Right atrium auricular region (tissue), 2 donors: ENCODE measurements at places on chromosomes 7 and 10. TPM values are rescaled to one million over a fixed set of nuclear protein-coding genes. Genes with fewer than 3 reads are reported as not detected.

DNA sequence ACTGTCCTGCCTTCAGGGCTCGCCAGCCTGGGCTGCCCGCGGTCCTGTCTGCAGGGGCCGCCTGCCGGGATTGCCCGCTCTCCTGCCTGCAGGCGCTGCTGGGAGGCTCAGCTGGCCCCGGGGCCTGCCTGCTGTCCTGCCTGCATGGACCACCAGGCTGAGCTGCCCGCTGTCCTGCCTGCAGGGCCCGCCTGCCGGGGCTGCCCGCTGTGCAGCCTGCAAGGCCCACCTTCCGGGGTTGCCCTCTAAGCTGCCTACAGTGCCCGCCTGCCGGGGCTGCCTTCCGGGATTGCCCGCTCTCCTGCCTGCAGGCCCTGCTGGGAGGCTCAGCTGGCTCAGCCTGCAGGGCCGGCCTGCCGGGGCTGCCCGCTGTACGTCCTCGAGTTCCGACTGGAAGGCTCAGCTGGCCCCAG lies 164.4 kb downstream of the GLRX3 start:
- H3K4me3 ChIP-seq, result peak overlapping the region; percentile 14
- no peak overlapping the region for H3K27ac ChIP-seq
- no peaks in the 10 kb centered on the region for H3K27me3 ChIP-seq
- no peaks in the 10 kb centered on the region for H3K36me3 ChIP-seq

- H3K4me1 ChIP-seq, result peaks cover 27% of the 10 kb centered on the region
- H3K27ac ChIP-seq, result no peak overlapping the region
- H3K36me3 ChIP-seq, result no peaks in the 10 kb centered on the region
- no peaks in the 10 kb centered on the region for H3K27me3 ChIP-seq
- no peak for DNase-seq
These were observed 38.4 kb downstream of the ANK3 start for GRCh38 chr10:60351191-60351853.

PLAC9 gene
- total RNA-seq, result 36.3 TPM

- H3K4me3 ChIP-seq, result no peak overlapping the region
- no peaks in the 10 kb centered on the region for H3K27me3 ChIP-seq
- H3K27ac ChIP-seq, result no peak overlapping the region
- no peaks in the 10 kb centered on the region for H3K36me3 ChIP-seq
- no peak for DNase-seq
These were observed 14.4 kb upstream of the YWHAG start for GRCh38 chr7:76372984-76373833.

DNA sequence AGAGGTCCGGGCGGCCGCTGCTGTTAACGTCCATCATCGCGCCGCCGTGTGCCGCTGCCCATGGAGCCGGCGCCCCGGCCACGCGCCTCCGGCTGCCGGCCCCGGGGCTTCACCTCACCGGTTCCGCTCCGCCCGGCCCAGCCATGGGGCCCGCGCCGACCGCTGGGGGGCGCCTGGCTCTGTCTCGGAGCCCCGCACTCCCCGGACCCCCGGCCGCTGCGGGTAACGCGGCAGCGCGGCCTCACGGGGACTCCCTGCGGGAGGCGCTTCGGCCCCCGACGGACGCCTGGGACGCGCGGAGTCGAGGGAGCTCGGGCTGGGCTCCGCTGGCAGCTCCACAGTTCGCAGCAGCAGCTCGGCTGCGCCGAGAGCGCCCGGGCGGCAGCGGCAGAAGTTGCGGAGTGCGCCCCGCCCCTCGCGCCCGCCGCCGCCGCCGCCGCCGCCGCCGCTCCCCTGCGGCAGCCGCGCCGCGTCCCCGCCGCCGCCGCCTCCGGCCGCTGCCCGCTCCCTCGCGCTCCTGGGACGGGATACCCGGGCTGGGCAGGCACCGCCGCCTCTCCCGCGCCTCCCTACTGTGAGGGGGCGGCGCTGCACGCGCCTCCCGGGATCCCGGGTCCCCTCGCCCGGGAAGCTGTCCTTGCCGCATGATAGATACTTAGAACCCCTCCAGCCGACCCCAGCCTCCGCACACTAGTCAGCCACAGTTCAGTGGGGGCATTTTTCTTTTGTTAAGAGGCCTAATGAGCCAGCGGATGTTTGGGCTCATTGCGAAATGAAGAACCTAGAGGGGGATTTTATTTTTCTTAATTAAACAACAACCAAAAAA lies at the start of gene HTR7:
Gene HTR7 (minus strand): TSS at position 405 of the 826 bp plus-strand sequence. CDS start 368 bp downstream, at position 37.
- no peaks in the 10 kb centered on the region for H3K36me3 ChIP-seq
- peak within 1 kb of the TSS; percentile 57 for H3K27ac ChIP-seq
- DNase-seq, result no peak
- H3K4me3 ChIP-seq, result peak within 1 kb of the TSS; percentile 54
- peaks cover 23% of the 10 kb centered on the region for H3K27me3 ChIP-seq

DNA sequence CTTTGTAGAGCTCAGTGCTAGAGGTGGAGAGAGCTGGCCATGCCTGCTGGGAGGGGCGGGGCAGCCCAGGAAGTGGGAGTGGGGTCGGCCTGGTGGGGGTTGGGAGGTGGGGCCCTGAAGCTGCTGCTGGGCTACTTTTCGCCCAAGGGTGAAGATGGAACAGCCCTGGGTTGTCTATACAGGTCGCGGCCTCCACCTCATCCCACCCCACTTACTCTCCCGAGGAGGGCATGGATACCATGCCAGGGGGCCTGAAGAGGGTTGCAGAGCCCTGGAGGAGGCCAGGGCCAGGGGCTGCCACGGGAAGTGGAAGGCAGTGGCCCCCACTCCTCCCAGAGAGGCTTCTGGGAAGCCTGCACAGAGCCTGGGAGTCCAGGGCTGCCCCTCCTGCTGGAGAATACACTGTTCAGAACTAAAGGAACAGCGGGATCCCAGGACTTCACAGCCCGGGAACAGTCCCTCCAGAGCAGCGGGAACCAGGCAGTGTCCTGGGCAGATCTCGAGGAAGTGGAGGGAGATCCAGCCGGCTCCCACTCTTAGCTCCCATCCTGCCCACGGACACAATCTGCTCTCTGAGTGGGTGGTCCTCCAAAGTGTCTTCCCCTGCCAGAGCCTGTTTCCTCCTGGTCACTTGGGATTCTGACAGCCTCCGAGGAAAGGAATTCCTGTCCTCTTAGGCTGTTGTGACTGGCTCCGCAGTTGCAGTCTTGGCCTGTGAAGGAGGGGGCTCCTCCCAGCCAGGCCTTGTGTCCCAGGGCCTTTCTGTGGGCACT lies 23.5 kb downstream of the MAT1A start:
- no peaks in the 10 kb centered on the region for H3K4me1 ChIP-seq
- H3K36me3 ChIP-seq, result no peaks in the 10 kb centered on the region
- H3K4me3 ChIP-seq, result no peak overlapping the region
- H3K27me3 ChIP-seq, result no peaks in the 10 kb centered on the region
- no peak for DNase-seq

GRCh38 chr10:34995925-34996324 lies 94.2 kb downstream of the CUL2 start:
- no peak overlapping the region for H3K27ac ChIP-seq
- H3K27me3 ChIP-seq, result no peaks in the 10 kb centered on the region
- DNase-seq, result no peak
- H3K36me3 ChIP-seq, result no peaks in the 10 kb centered on the region
- H3K4me1 ChIP-seq, result no peaks in the 10 kb centered on the region

DNA sequence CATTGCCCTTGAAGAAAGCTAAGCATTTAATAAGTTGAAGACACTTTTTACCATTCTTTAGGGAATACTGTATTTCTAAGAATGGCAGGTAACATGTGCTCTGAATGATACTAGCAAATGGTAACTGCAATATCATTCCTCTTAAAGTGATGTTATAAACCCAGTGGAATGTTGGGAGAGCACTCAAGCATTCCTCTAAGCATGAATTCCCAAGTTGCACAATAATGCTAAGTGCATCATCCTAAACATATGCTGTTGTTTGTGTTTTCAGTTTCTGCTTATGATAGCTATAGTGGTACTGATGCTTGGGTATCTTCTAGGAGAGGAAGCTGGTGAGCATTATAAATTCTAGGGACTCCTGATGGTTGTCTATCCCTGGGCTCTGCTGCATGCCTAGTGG lies 673.9 kb downstream of the PHTF2 start:
- no peaks in the 10 kb centered on the region for H3K36me3 ChIP-seq

GRCh38 chr10:127278001-127278400 lies 81.6 kb upstream of the INSYN2A start:
- no peaks in the 10 kb centered on the region for H3K36me3 ChIP-seq
- DNase-seq, result no peak
- no peak overlapping the region for H3K27ac ChIP-seq

DNA sequence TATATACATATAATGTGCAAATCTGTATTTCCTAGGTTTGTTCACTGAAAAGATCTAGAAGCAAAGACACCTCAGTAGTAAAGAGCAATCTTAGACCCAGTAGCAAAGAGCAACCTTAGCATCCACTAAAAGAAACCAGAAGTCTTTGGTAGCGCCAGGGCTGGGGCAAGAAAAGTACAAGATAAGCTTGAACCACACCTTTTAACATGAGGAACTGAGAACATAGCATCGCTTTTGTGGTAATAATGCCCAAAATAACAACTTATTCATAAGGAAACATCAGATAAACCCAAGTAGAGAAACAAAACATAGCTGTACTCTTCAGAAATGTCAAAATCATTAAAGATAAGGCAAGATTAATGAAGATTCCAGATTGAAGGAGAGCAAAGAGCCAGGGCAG lies 173.4 kb downstream of the IMMP2L start:
- no peaks in the 10 kb centered on the region for H3K36me3 ChIP-seq
- DNase-seq, result no peak
- H3K4me1 ChIP-seq, result no peaks in the 10 kb centered on the region
- H3K27me3 ChIP-seq, result no peaks in the 10 kb centered on the region

- H3K27me3 ChIP-seq, result no peaks in the 10 kb centered on the region
- no peak overlapping the region for H3K4me3 ChIP-seq
- H3K4me1 ChIP-seq, result no peaks in the 10 kb centered on the region
- no peak overlapping the region for H3K27ac ChIP-seq
These were observed 112.7 kb upstream of the BMPER start for GRCh38 chr7:33792547-33793105.

- H3K36me3 ChIP-seq, result no peaks in the 10 kb centered on the region
- no peak overlapping the region for H3K4me3 ChIP-seq
- H3K4me1 ChIP-seq, result no peaks in the 10 kb centered on the region
- H3K27ac ChIP-seq, result no peak overlapping the region
- H3K27me3 ChIP-seq, result no peaks in the 10 kb centered on the region
These were observed 134.6 kb downstream of the FRMD4A start for GRCh38 chr10:14196113-14196512.

DNA sequence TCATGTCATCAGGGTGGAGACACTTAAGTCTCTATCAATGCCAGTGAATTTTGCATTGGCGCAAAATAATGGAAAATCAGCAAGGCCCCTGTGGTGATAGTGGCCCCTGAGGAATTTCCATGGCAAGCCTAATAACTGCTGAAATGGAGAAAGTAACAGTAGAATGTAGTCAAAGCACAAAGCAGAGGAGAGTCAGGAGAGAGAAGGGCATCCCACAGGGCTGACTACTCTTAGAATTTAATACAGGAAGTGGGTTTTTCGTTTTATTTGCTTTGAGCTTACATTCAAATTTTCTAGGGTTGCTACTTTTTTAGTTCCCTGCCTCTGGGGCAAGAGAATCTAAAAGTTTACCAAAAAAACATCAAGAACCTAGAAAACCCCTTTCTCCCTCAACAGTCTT lies 39.0 kb downstream of the BZW2 start:
- no peak overlapping the region for H3K4me3 ChIP-seq
- DNase-seq, result no peak
- H3K27me3 ChIP-seq, result no peaks in the 10 kb centered on the region

- H3K4me1 ChIP-seq, result no peaks in the 10 kb centered on the region
- no peaks in the 10 kb centered on the region for H3K36me3 ChIP-seq
- H3K27me3 ChIP-seq, result no peaks in the 10 kb centered on the region
- no peak overlapping the region for H3K4me3 ChIP-seq
These were observed 87.5 kb downstream of the SEPTIN14 start for GRCh38 chr7:55775051-55775420.

- H3K36me3 ChIP-seq, result no peaks in the 10 kb centered on the region
- no peaks in the 10 kb centered on the region for H3K27me3 ChIP-seq
- DNase-seq, result peak; percentile 16
- no peak overlapping the region for H3K4me3 ChIP-seq
- H3K27ac ChIP-seq, result no peak overlapping the region
These were observed 34.1 kb upstream of the NUB1 start for GRCh38 chr7:151307536-151307935.

HILPDA gene
- 4.2 TPM for total RNA-seq

GRCh38 chr10:26314265-26315013 lies 97.9 kb downstream of the GAD2 start:
- H3K4me3 ChIP-seq, result no peak overlapping the region
- DNase-seq, result no peak
- no peaks in the 10 kb centered on the region for H3K4me1 ChIP-seq
- H3K36me3 ChIP-seq, result no peaks in the 10 kb centered on the region
- no peak overlapping the region for H3K27ac ChIP-seq
- no peaks in the 10 kb centered on the region for H3K27me3 ChIP-seq

DNA sequence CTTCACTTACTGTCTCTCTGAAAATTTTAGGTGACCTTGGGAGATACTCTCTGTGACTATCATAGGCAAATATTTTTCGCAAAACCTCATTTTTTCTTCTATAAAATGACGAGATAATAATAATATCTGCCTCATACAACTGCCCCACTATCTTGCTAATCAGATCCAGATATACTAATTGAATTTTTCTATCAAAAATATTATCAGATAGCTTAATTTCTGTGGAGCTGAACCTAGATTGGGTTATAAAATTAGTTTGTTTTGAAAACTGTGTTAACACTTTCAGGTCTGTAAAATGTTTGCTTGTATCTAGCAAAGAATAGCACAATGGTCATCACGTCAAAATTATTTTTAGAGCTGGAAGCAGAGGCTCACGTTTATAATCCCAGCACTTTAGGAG lies 486.7 kb upstream of the LRRN3 start:
- H3K27me3 ChIP-seq, result no peaks in the 10 kb centered on the region
- no peaks in the 10 kb centered on the region for H3K36me3 ChIP-seq
- H3K4me1 ChIP-seq, result no peaks in the 10 kb centered on the region
- no peak overlapping the region for H3K4me3 ChIP-seq
- DNase-seq, result no peak
- no peak overlapping the region for H3K27ac ChIP-seq

GRCh38 chr10:7231509-7232414 lies 179.1 kb downstream of the SFMBT2 start:
- H3K27me3 ChIP-seq, result no peaks in the 10 kb centered on the region
- H3K4me3 ChIP-seq, result no peak overlapping the region
- H3K27ac ChIP-seq, result no peak overlapping the region
- H3K4me1 ChIP-seq, result no peaks in the 10 kb centered on the region
- DNase-seq, result no peak
- peaks cover 12% of the 10 kb centered on the region for H3K36me3 ChIP-seq

GRCh38 chr7:135792866-135793265 lies 44.3 kb upstream of the FAM180A start:
- no peaks in the 10 kb centered on the region for H3K27me3 ChIP-seq
- DNase-seq, result no peak
- no peak overlapping the region for H3K4me3 ChIP-seq
- H3K27ac ChIP-seq, result no peak overlapping the region
